ENCODE measurements at places on chromosomes 7 and 10. TPM values are rescaled to one million over a fixed set of nuclear protein-coding genes. Genes with fewer than 3 reads are reported as not detected.

DNA sequence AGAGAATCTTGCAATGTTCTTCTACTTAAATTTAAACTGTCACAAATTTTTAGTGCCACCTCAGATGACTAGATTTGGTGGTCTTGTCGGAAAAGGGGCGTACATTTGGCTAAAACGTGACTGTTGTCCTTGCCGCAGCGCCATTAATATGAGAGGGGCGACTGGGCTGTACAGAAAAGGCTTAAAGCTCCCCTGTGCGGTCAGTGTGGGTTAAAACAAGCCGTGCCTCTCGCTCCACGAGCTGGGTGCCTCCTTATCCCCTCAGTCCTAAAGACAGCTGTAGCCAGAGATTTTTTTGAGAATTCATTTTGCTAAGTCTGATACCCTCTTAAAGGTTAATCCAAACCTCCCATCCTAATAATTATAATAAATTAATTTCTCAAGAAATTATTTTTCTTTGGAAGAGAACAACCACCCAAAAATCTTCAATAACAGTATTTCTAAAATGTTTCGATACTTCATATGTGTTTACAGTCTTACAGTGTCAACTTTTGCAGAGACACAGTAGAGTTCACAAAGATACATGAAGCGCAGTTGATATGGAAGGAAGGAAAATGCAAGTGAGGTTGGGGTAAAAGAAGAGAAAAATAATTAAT is 68.6 kb downstream of the C7orf25 start:
- peak; percentile 74 for DNase-seq

DNA sequence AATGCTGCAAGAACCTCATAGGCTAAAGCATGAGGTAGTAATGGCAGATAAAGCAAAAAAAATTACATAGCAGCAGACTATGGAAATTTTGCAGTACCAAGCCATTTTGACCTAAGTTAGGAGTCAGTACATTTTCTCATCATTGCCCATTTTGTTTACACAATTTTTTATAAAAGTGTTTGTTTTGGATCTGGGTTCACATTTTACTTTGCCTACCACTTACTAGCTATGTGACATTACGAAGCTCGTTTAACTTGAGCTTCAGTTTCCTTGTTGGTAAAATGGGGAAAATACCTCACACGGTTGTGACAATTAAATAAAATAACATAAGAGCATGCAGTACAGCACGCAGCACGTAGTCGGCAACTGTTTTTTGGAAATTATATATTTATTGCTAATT is 99.6 kb downstream of the ADD3 start:
- DNase-seq, result no peak

GRCh38 chr7:2225336-2225735 is 7.4 kb downstream of the MAD1L1 start:
- DNase-seq, result no peak

- no peak for DNase-seq
Observed at GRCh38 chr10:117616179-117616578, 73.6 kb downstream of the EMX2 start.

DNA sequence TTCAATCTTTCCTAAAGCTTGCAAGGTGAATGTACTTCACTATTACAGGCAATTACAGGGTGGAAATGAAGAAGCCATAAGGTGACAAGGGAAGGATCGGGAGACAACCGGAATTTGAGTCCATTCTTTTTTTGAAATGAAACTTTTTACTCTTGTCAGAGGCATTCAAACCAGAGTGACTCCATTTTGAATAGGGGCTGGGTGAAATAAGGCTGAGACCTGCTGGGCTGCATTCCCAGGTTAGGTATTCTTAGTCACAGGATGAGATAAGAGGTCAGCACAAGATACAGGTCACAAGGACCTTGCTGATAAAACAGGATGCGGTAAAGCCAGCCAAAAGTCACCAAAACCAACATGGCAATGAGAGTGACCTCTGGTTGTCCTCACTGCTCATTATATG is 363.3 kb downstream of the TYW1 start:
- DNase-seq, result no peak

GRCh38 chr7:46955531-46955930 is 626.4 kb downstream of the TNS3 start:
- DNase-seq, result no peak

DNA sequence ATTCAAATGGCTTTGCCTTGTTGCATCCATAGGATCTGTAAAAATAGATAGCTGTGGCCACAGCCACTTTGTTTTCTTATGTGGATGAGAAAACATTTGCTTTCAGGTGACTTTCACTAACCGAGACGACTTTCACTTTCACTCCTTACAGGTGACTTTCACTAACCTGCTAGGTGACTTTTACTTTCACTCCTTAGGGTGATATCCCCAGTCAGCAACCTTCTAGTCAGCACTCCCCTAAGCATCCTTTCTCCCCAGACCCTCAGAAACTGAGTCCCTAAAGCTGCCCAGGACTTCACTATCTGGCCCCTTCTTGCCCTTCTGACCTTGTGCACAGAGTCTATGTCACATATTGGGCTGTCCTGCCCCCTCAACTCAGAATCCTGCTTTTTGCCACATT is 177.5 kb downstream of the RELN start:
- DNase-seq, result no peak

DNA sequence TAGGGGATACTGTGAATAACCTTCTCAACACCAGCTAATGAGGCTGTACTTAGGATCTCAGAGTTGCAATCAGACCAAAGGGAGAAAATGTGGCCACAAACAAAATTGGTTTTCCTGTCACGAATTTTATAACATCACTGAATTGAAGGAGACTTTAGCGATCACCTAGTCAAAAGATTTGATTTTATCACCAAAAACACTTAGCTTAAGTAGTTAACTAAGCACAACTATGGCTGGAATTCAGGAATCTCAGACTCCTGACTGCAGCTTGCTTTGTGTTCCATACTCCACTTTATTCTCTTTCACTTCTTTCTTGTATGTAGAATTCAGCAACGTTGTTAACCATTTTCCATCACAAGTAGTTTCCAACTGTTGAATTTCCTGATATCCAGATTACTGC is 152.0 kb downstream of the SLC16A9 start:
- DNase-seq, result no peak

DNA sequence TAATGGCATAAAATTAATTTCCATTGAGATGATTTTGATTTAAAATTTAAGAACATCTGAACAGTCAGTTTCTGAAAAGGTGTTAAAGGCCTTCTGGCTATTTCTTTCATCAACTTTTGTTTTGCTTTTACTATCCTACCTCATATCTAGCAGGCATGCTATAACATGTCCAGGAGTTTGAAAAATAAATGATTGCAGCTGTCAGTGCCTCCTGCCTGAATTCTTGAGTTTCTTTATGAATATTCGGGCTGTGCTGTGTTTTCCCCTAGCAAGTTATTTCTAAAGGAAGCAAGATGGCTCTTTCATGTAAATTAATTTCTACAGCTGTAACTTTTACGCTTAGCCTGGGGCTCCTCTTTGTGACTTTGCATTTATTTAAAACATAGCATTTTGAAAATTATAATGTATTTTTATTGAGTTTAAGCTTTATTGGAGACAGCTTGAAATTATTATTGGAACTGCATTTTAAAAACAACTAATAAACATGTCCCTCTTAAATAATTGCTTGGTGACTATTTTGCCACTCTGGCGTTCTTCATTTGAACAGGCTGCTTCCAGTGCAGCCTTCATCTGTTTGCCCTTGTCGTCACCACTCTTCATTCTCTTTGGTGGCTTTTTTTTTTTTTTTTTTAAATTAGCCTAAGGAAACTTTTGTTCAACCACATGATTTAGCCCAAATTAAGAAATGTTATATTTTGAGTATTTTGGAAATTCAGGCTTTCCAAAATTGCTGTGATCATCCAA is 1083.4 kb upstream of the LRRN3 start:
- no peak for DNase-seq

DNA sequence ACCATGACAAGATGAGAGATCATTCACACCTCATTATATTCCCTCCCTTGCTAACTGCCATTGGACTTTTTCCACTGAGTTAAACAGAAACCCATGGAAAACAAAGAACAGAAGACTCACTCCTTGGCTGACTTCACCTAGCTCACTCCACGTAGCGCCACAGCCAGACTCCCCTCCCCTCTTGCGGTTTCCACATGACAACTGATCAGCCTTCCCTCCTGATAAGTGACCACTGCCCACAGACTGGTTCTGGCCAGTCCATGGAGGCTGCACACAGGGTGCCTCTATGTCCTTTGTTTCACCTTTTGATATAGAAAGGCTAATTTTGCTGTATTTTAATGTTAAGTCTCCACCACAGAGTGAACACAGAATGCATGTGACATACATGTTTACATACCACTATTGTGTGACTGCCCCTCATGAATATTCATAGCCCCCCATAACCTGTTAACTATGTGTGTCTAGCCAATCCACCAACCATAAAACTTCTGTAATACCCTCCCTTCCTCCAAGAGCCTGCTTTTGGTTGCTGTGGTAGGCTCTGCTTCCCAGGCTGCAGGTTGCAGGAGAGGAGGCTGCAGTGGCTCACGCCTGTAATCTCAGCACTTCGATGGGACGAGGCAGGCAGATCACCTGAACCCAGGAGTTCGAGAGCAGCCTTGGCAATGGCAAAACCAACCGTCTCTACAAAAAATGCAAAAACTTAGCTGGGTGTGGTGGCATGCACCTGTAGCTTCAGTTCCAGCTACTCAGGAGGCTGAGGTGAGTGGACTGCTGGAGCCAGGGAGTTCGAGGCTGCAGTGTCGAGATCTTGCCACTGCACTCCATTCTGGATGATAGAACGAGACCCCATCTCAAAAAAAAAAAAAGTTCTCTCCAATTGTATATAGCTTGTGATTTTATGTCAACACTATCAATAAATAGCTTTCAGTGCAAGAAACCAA is 10.0 kb upstream of the IFIT5 start:
- DNase-seq, result no peak

DNA sequence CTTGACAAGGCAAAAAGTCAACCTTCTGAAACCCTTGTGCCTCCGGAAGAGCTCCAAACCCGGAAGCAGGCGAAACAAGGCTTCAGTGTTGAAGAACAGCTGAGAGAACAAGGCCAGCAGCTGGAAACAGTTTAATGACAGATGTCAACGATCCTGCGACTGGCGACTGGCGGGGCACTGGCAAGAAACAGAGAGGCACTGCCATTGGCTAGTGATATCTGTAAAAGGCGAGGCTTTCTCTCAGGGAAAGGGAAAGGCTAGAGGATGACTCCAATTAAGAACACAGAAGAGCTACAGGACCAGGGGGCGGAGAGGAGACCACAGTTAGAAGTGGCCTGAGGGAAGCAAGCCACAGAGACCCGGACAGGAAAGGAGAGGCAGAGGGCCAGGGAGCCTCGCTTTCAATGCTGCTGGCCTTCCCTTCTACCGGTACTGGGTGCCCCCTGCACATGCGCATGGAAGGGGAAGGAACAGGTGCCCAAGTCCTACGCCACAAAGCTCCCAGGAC is 19.4 kb downstream of the ITGB1 start:
- DNase-seq, result peak; percentile 59

- DNase-seq, result no peak
Observed at GRCh38 chr10:15632456-15633091, 87.1 kb downstream of the ITGA8 start.

- DNase-seq, result no peak
Observed at GRCh38 chr7:101075646-101076045, 9.6 kb upstream of the TRIM56 start.

GRCh38 chr10:8121201-8121890 is 66.9 kb downstream of the GATA3 start:
- no peak for DNase-seq

- DNase-seq, result no peak
Observed at GRCh38 chr7:33287738-33288137, 158.4 kb downstream of the BBS9 start.

DNA sequence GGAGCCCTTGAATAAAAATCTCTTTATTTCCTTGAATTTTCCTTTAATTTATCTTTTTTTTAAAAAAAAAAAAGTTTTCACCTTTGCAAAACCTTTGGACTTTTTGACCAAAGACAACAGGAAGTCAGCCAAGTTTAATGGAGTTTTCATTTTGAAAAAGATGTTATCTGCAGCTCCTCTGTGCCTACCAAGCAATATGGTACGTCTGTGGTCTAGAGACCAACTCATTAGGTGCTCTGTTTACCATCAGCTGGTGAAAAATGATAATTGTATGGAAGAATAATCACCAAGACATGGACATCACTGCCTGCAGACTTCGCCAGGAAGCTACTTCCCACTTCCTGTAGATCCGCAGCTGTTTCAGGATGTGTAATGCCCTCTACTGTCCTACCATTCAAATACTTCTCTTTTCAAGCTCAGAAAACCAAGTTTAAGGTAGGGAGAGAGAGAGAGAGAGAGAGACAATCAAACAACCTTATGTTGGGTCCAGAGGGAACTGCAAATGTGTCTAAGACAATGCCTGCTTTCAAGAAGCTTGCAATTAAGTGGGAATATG is 18.7 kb downstream of the PLXNA4 start:
- peak; percentile 52 for DNase-seq

DNA sequence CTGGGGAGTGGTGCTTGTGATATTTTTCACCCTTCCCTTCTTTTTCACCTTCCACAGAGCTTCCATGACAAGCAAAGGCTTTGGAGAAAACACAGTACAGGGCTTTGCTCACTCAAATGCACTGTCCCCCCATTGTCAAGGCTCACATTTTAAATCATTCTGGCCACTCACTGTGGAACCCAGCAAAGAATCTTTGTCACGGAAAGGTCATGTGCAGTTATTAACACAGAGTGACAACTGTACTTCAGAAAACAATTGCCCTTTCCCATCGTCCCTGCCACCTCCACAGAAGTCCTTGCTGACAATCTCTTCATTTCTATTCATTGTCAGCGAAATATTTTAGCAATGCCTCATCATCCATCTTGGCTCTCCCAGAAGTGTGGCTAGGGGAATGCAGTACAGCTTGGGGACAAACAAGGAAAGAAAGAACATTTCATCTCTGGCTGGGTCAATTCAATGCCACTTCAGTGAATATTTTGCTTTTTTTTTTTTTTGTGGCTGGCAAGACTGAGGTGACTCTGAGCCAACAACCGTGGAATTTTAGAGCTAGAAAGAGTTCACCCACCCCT is 851.0 kb downstream of the KCNMA1 start:
- DNase-seq, result no peak

- no peak for DNase-seq
Observed at GRCh38 chr7:37174460-37174859, 274.2 kb downstream of the ELMO1 start.

Gene PANK1
- total RNA-seq, result 5.4 TPM

Gene BLVRA
- 22.8 TPM for total RNA-seq

Gene CLIP2
- total RNA-seq, result 40.7 TPM

Gene GPR146
- 69.9 TPM for total RNA-seq

Gene RPP30
- total RNA-seq, result 34.9 TPM

Gene SPDYE6
- total RNA-seq, result not detected
